ENCODE measurements at places on chromosomes 3 and 15.

DNA sequence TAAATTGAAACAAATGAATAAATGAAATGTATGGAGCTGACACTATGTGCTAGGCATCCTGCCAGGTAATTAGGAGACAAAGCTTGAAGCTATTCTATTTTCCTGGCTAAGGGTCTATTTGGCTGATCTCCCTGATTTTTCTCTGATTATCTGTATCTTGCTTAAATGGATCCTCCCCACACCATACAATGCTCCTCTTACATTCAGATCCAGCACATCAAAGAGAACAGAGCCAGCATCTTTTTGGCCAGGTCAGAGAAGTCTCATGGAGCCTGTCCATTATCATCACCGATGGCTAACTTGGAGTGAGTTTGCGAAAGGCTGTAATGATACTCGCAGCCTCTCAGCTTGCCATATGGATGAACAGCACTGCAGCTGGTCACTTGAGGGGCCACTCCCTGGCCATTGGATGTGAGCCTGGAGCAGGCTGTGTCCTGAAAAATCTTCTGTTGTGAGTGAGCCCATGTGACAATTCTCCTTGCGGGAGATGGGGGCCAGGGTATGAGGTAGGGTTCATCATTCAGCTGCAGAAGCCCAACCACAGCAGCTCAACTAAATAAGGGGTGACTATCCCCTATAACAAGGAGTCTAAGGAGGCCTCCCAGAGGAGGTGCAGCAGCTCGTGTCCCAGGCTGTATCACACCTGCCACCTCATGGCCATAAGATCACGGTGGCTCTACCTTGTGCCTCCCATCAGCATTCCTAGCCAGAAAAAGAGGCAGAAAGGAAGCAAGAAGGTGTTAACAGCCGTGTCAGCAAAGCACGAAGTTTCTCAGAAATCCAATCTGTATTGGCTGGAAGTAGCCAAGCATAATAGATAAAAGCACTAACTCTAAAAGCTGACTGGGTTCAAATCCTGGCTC is 69.3 kb upstream of the ST8SIA2 start:
- DNase-seq, result no peak

GRCh38 chr15:84752195-84752594 is 3.8 kb downstream of the ZNF592 start:
- DNase-seq, result no peak

GRCh38 chr3:136305879-136306278 is 55.7 kb downstream of the PCCB start:
- no peak for DNase-seq

DNA sequence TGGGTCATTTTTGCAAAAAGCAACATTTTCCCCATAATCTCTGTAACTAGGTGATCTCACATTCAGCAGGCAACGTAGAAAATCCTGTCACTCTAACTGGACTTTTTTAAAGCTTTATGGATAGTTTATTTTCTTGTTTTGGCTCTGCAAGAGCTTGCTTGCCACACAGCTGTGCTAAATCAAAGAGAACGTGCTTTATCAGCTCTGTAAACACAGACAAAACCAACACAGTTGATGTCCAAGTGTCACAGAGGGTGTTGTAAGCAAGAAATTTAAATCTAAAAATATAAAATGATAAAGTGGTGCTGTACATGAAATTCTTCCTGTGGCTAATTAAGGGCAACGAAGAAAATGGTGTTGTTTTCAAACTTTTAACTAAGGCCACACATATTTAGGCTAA is 97.5 kb upstream of the STAC start:
- no peak for DNase-seq

DNA sequence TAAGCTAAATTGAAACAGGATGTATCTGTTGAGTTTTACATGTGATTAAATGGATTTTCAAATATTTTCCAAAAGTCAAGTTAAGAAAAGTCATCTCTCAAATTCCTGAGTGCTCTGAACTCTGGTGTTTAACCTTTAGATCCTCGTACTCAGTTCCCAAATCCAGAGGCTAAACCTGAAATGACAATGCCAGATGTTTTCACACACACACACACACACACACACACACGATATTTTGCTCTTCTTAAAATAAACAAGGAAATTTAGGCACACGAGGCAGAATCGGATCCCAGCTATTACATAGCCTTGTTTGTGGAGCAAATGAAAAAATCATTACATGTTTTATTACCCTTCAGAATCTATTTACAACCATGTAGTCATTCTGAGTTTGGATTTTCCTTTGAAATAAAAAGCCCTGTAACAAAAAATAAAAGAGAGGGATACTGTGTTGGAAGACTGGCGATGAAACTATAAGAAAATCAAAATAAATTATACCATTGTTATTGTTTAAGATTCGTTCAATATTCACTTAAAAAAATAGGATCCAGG is 20.6 kb upstream of the UBE2E1 start:
- no peak for DNase-seq

DNA sequence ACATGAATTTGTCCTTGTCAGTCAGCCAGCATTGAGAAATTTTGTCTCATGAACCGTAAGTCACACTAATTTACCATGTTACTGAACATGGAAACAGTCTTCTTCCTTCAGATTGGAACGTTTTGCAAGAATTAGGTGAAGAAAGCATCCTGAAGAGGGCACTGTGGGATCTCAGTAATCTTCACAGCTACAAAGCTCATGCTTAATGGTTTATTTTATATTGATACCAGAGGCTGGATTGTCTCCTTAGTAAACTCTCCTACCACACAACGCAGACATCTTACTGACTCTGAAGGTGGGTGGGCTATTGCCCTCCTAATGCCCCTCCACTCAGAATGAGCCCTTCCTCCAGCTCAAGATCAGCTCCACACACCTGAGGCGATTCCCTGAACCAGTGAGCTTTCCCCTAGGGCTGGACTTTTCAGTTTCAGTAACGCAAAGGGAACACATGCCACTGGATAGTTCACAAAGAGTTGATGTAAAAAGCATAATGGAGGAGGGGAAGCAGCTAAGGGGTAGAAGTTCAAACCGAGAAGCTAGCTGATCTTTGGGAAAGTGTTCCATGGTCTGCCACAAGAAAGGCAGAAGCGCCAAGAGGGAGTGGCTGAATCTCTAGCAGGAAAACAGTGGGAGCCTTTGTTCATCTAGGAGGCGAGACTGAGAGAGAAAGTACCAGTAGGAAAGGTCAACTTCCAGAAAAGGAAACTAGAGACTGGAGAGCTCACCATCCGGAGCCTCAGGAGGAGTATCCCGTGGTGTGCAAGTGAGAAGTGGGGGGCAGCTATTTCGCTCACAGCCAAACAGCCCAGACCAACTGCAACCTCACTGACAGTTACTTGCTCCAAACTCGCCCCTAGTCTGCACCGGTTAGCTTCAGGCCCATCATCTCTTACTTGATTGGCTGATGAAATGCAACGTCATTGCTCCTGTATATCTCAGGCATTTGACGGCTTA is at the start of gene SLC9C1:
Gene SLC9C1, minus strand, starts transcription at position 849 of the 954 bp plus-strand sequence. CDS start 7,425 bp downstream, outside the sequence.
- no peak for DNase-seq

GRCh38 chr15:93983526-93983925 is 247.8 kb upstream of the MCTP2 start:
- DNase-seq, result no peak

DNA sequence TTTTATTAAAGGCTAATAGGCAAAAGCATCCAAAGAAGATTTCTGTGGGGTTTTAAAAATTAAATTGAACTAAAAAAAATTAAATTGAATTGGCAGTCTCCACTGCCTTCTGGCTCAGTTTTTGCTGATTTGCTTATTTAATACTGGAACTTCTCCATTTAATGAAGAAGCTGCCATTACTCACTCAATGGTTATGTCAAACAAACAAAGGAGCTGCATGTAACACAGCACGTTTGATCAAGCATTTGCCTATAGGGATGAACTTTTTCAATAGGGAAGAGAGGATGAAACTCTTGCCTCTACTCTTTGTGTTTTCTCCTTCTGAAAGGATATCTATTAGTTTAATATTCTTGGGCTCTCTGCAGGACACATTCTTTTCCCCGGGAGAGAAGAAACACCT is 4.8 kb upstream of the HCLS1 start:
- DNase-seq, result no peak

- DNase-seq, result no peak
Observed at GRCh38 chr15:76930831-76931396, 635 bp upstream of the RCN2 start.

- DNase-seq, result no peak
Observed at GRCh38 chr3:97177242-97177641, 362.8 kb downstream of the EPHA6 start.

DNA sequence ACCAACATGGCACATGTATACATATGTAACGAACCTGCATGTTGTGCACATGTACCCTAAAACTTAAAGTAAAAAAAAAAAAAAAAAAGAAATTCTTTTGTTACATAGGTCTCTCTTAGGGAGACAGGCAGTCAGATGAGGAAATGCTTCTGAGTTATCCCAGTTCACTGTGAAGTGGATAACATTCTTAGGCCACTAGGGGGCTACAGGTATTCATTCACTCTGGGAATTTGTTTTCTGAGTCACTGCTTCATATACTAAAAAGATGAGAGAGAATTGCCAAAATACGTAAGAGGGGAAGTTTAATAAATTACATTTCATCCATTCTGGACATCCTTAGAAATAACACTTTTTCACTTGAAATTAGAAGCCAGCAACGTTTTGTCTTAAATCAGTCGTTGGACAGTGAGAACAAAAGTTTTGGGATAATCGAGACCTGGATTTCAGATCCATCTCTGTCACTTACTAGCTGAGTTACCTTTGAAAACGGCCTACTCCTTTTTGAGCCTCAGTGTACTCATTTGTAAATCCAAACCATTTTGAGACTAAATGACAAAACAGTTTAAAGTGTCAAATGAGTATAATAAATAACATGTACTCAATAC is 738.4 kb upstream of the ALCAM start:
- DNase-seq, result no peak

DNA sequence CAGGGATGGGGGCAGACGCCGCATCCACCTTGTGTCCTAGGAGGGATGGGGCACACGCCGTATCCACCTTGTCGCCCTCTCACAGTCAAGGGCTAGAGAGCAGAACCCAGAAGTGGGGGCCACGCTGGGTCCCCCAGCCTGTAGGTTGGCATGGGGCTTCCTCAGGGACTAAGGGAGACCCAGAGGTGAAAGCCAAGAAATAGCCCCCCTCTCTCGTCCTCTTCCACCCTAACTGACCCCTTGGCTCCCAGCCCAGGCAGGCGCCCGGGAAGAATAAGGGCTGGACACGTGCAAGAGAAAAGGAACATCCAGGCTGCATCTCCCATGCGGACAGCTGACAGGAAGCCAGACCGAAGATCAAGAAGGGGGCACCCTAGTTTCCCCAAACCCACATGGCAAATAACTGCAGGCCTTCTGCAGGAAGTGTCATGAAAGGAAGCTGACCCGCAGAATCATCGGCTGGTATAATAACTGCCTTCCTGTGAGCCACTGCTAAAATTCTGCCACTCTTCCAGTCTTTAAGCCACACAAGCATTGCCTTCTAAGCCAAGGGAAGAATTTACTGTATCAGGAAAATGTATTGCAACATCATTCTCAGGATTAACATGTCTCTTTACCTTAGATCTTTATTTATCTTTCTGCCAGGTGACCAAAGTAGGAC is 38.5 kb upstream of the TFRC start:
- DNase-seq, result no peak

DNA sequence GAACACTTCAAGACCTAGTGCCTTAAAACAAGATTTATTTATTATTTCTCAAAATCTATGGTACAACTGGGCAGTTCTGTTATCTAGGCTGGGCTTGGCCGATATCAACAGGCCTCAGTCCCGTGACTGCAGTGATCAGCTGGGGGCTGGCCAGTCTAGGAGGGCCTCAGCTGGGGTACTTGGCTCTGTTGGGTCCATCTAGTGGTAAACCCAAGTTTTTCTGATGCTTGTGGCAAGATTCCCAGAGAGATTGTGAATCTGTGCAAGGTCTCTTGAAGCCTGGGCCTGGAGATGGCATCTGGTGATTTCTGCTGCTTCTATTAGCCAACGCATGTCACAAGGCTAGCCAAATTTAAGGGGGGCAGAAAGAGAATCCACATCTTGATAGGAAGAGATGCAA is 482.4 kb upstream of the SGO1 start:
- DNase-seq, result no peak

DNA sequence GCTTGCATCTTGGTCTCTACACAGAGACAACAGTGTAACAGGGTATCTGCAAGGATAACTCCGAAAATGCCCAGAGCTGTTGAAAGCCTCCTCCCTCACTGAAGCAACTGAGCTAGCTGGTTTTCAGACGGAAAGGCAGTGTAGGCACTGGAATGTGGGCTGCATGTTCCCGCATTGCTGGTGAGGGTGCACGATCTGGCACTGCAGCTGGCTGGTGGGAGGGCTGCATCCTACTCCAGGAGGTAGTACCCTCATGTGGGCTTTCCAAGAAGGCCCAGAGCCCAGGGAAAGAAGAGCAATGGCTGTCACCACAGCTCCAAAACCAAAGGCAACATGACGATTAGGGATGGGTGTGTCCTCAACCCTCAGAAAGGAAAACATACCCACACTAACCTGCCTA is 28.7 kb upstream of the RPS17 start:
- DNase-seq, result no peak
